Renal pelvis (tissue), 12 donors: ENCODE measurements at places on chromosomes 16 and 17. TPM values are rescaled to one million over a fixed set of nuclear protein-coding genes. Genes with fewer than 3 reads are reported as not detected.

The EVI2B gene
- polyA plus RNA-seq: 1.2 TPM

The SPAG5 gene
- polyA plus RNA-seq: 63.4 TPM

The CEP20 gene
- polyA plus RNA-seq: 38.9 TPM

The CES1 gene
- polyA plus RNA-seq: 2.8 TPM

The FBRS gene
- 76.5 TPM for polyA plus RNA-seq
